ENCODE measurements at places on chromosomes 4 and X. TPM values are rescaled to one million over a fixed set of nuclear protein-coding genes. Genes with fewer than 3 reads are reported as not detected.

Gene NXF3
- not detected for polyA plus RNA-seq

Gene HTR2C
- not detected for polyA plus RNA-seq

Gene CT83
- not detected for polyA plus RNA-seq

Gene AFM
- not detected for polyA plus RNA-seq

Gene PCYT1B
- polyA plus RNA-seq: 0.40 TPM

Gene ADAMTS3
- polyA plus RNA-seq: 0.04 TPM

Gene GPRASP1
- polyA plus RNA-seq: 2.4 TPM

Gene TLR3
- 3.6 TPM for polyA plus RNA-seq

Gene COL25A1
- polyA plus RNA-seq: 0.06 TPM

Gene H2BW2
- polyA plus RNA-seq: not detected

Gene RUFY3
- polyA plus RNA-seq: 25.1 TPM

Gene LANCL3
- 1.4 TPM for polyA plus RNA-seq

Gene PNMA6A
- 0.15 TPM for polyA plus RNA-seq

Gene FAM200B
- polyA plus RNA-seq: 42.6 TPM

Gene HCCS
- 20.4 TPM for polyA plus RNA-seq

Gene USP17L25
- not detected for polyA plus RNA-seq

Gene NPY2R
- polyA plus RNA-seq: not detected

Gene SMIM10
- polyA plus RNA-seq: 2.3 TPM

Gene DCAF8L2
- polyA plus RNA-seq: not detected

Gene CCSER1
- 0.87 TPM for polyA plus RNA-seq

Gene CPLX1
- polyA plus RNA-seq: 2.8 TPM

Gene GRPR
- 0.08 TPM for polyA plus RNA-seq

Gene GRSF1
- 21.5 TPM for polyA plus RNA-seq

Gene PNCK
- polyA plus RNA-seq: 6.4 TPM

Gene CNGA1
- polyA plus RNA-seq: 3.4 TPM

Gene CLDN22
- polyA plus RNA-seq: 0.09 TPM

Gene TMPRSS11D
- polyA plus RNA-seq: 178 TPM

Gene GYPE
- 0.08 TPM for polyA plus RNA-seq

Gene MAD2L1
- polyA plus RNA-seq: 5.2 TPM

Gene TECRL
- 0.10 TPM for polyA plus RNA-seq

Gene ZFP42
- polyA plus RNA-seq: 0.01 TPM

Gene RBM46
- not detected for polyA plus RNA-seq

Gene HSFX3
- not detected for polyA plus RNA-seq

Gene SLC49A3
- 3.8 TPM for polyA plus RNA-seq
